ENCODE measurements at places on chromosomes 11 and 22.

GRCh38 chr11:46677991-46678740, 22.3 kb downstream of the ARHGAP1 start:
- no peak for DNase-seq

- no peak for DNase-seq
These were observed 21.5 kb upstream of the CAT start for GRCh38 chr11:34417202-34417601.

- DNase-seq: no peak
These were observed 2.0 kb upstream of the GRIK4 start for GRCh38 chr11:120509346-120510053.

- DNase-seq: no peak
These were observed 460.1 kb downstream of the DLG2 start for GRCh38 chr11:85167038-85167437.

- DNase-seq: no peak
These were observed 14.4 kb upstream of the PVALB start for GRCh38 chr22:36831206-36831605.

DNA sequence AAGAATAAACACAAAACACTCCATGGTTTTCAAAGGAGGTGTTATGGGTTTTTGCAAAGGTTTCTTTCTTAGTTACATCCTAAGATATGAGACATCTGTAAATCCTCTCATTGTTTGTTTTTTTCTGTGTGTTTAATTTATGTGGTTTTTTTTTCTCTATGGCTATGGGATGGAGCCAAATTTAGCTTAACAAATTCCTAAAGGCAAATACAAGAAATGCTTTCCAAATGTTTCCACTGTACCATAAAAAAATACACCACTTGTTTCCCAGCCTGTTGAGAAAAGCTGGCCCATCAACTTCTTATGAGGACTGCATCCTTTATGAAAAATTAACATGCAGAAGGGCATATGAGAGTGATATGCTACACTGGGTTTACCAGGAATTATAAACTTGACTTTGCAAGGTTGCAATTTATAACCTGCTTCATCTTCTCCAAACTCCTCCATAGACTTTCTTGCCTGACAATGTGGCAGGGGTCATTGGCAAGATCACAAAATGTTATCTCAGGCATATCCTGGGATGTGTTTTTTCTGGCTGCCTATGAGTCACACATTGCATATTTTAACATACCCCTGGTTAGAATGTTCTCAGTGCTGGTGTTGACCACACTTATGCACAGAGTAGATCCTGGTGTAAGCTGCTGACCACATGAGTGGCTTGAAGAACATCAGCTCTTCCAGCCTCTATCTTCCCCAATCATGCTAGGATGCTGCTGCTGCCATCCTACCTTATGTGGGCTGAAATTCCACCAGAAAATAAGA, 137.6 kb upstream of the TTC12 start:
- no peak for DNase-seq

GRCh38 chr22:20829491-20830134, 29.0 kb downstream of the PI4KA start:
- no peak for DNase-seq

- no peak for DNase-seq
These were observed 47.1 kb upstream of the ARHGAP32 start for GRCh38 chr11:129239207-129239606.

DNA sequence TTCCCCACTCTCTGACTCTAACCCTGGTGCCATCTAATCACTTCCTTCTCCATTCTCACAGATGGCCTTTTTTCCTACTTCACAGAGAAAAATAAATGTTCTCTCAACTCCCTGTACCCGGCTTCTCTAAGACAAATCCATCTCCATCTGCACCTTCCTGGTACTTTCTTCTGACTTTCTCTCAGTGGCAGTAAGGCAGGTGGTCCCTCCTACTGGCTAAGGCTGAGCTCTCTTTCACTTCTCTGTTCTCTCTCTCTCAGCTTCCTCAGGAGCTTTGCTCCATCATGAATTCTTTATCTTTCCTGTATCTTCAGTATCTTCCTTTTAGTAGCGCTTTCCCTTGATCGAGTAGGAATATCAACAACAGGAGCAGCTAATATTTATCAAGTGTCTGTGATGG, 421.6 kb downstream of the TMEM135 start:
- DNase-seq: no peak

DNA sequence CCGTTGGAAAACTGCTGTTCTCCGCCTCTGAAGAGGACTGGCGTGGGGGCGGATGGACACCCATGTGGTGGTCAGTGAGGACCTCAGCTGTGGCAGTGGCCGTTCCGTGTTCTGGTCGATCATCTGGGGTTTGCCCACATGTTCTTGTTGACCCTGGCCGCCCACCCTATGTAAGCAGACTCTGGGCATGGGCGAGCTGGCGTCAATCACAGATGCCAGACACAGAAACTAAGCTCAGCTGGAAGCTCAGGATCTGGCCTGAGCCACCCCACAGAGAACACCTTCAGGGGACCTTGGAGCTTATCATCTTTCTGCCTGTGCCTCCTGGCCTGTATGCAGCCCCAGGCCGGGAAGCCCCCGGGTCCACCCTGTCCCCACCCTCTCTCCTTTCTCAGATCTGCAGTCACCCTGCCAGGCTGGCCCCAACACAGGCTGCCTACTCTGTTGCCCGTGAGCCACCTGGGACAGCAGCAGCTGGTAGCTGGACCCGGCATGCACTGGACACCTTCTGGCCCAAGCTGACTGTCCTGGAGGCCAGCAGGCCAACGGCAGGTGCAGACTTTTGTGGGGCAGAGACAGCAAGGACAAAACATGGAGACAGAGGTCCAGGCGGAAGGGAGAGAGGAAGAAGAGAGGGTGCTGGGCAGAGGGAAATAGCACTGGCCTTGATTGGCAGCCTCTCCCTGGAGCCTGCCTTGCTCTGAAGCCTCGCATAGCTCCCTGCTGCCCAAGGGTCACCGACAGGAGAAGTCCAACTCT, 91.5 kb downstream of the PHF21B start:
- DNase-seq: peak; percentile 18

DNA sequence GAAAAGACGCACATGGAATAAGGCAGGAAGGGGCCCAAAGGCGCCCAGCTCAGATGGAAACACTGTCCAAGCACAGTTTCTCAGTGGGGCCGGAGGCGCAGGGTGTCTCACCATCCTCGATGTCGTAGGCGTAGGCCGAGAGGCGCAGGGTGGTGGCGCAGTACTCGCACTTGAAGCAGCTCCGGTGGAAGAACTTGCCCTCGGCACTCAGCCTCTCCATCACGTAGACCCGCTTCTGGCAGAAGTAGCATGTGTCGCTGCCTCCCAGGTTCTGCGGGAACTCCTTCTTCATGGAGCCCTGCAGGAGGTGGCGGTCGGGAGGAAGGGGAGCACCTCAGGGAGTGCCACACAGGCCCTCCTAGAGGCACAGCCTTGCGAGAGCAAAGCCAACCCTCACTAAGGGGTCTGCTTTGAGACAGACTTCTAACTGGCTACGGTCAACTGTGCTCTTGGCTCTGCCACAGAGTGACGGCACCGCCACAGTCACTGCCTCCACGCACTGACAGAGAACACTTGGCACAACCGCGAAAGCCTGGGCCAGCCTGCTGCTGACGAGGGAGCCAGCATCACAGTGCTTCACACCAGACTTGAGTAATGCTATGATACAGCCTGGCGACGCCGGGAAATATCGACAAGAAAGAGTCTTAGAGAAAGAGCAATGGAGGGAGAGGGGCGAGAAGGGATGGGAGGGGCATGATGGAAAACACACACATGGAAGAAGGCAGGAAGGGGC, 97.6 kb upstream of the BID start:
- DNase-seq: no peak

DNA sequence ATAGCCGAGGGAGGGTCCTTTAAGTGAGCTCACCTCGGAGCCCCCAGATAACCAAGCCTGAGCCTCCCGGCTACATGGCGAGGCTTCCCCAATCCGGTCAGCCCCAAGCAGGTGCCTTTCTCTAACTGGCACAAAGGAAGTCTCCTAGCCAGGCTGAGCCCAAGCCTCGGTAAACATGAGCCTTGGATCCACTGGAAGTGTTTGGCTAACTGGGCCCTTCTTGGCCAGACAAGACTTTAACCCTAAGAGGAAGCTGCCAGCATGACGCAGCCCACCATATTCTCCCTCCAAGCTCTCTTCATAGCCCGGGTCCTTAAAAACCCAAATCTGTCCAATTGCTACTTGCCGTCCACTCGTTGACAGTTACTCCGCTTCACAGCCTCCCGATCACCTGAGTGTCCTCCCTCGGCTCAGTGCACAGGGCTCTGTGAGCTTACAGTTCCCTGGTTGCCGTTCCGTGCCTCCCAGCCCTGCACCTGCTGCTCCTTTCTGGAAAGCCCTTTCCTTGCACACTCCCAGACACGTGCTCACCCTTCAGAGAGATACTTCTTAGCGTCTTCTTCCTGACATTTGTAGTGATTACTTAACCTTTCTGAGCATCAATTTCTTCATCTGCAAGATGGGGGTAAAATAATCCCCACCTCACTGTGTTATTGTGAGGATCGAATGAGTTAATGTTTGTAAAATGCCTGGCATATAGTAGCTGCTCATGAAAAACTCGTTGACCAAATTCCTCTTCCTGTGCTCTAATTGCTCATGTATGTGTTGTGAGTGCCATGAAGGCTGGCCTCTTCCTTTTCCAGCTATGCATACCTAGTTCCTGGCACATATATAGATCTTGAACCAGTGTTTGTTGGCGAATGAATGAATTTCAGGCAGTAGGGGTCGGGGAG, 25.6 kb downstream of the TXN2 start:
- peak; percentile 35 for DNase-seq

DNA sequence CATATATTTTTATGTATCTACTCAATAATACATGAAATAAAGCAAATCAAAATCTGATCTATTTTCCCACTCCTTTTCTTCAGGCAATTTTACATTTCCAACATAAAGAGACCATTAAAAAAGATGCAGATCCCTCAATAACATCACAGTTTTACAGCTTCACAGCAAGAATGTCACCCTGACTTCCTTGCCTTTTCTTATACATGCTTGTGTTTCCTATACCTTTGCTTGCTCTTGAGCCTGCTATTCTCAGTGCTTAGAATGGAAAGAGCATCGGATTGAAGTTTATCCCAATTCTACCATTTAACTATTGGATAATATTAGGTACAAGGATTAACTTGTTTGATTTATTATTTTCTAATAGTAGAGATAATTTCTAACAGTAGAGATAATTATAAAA, 176.7 kb downstream of the CNTN5 start:
- no peak for DNase-seq

- no peak for DNase-seq
These were observed 454.0 kb upstream of the DDI1 start for GRCh38 chr11:103582351-103582909.

DNA sequence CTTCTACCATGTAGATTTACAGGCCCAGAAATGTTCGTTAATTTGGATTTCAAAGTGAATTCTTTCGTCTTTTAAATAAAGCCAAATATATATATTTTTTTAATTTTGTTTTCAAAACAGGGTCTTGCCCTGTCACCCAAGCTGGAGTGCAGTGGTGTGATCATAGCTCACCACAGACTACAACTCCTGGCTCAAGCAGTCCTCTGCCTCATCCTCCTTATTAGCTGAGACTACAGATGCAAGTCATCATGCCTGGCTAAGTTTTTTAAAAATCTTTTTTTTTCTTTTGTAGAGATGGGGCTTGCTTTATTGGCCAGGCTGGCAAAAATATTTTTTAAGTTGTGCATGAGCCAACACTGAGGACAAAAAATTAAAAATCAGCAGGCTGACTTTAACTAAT, 5.0 kb upstream of the LMO2 start:
- DNase-seq: no peak

- no peak for DNase-seq
These were observed 8.3 kb upstream of the PIM3 start for GRCh38 chr22:49951986-49952896.

GRCh38 chr11:33065445-33066178, 26.2 kb downstream of the TCP11L1 start:
- peak; percentile 73 for DNase-seq

- no peak for DNase-seq
These were observed 29.7 kb downstream of the FAR1 start for GRCh38 chr11:13698132-13698531.

DNA sequence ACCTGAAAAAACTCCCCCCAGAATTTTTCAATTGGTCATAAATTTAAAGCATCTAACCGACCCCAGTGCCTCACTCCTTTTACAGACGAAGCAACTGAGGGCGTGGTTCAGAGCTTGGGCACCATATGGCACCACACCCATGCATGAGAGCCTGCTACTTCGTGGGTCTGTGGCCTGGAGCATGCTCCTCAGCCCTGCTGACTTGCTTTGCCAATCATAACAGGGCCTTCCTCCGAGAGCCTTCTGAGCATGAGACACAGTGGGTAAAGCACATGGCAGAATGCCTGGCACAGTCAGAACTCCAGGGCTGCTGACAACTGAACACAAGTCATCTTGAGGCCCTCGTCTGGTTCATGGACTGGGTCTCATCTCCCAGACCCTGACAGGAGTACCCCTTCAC, 33.3 kb downstream of the HIRA start:
- DNase-seq: no peak

- DNase-seq: no peak
These were observed 13.6 kb downstream of the MRPL21 start for GRCh38 chr11:68889948-68890446.

GRCh38 chr22:30526656-30527055, 19.9 kb downstream of the SEC14L6 start:
- DNase-seq: no peak

GRCh38 chr22:45518580-45518991, 15.9 kb downstream of the FBLN1 start:
- peak; percentile 31 for DNase-seq

- DNase-seq: no peak
These were observed 23.8 kb downstream of the LRP4 start for GRCh38 chr11:46894506-46894905.

DNA sequence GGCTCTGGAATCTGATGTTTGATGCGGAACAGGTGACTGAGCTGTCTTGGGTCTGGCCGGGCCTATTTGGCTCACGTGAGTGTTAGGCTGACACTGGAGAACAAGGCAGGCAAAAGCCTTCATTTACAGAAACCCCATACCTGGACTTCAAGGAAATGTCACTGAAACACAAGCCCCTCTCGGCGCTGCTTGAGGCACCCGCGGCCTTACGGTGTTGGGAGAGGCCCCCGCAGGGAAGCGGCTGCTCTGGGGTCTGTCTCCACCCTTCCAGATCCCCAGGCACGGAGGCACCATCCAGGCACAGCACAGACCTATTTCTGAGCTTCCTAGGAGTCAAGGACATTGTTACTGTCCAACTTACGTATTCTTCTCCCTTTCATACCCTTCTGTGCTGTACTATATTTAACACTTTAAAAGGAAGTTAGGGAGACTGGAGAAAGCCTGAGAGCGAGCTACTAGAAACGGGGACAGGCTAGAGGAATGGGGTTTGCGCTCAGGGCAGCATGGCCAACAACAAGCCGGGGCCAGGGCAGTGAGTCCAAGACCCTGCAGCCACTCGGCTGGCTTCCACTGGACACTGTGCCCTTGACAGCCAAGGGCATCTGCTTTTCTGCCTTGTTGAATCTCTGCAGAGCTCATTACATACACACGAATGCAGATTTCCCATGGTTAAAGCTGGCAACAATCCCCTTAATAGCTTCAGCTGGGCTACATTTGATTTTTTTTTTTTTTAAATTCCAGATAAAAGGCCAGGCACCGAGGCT, 23.8 kb downstream of the DRD4 start:
- no peak for DNase-seq

GRCh38 chr22:17733466-17733865, 40.8 kb downstream of the BID start:
- no peak for DNase-seq

GRCh38 chr11:76739798-76740197, 43.4 kb upstream of the TSKU start:
- no peak for DNase-seq

Data from upper lobe of left lung (tissue), 6 donors.